ENCODE measurements at places on chromosomes 7 and 10. TPM values are rescaled to one million over a fixed set of nuclear protein-coding genes. Genes with fewer than 3 reads are reported as not detected.

- DNase-seq = no peak
Observed at GRCh38 chr7:38550836-38551235, 80.3 kb downstream of the AMPH start.

GRCh38 chr7:83159731-83160130 lies 3.0 kb downstream of the PCLO start:
- DNase-seq = no peak

DNA sequence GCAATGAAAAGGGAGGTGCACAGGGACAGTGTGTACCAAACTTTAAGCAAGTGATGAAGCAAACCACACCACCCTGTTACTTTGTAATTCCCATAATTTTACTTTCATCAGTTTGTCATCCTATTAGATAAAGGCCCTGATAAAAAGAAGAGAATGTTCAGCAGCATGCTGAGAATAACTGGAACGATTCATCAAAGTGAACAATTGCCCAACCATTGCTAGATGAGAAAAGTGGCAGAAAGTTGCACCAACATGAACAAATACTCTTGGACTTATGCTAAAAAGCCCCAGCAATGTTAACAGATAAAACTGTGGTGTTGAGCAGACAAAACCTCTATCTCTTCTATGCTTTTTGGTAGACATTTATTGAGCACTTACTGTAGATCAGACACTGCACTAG lies 75.5 kb upstream of the PCGF5 start:
- DNase-seq = no peak

The COL13A1 gene
- polyA plus RNA-seq = 8.7 TPM

- DNase-seq = no peak
Observed at GRCh38 chr7:1007901-1008300, 24.9 kb downstream of the CYP2W1 start.

GRCh38 chr7:104980841-104981671 lies 32.9 kb upstream of the KMT2E start:
- no peak for DNase-seq

- no peak for DNase-seq
Observed at GRCh38 chr7:35356495-35356894, 102.6 kb upstream of the TBX20 start.

- DNase-seq = no peak
Observed at GRCh38 chr10:53052521-53053164, 280.1 kb upstream of the MBL2 start.

GRCh38 chr10:69352569-69353264 lies 64.0 kb downstream of the TACR2 start:
- no peak for DNase-seq

- no peak for DNase-seq
Observed at GRCh38 chr7:128842674-128843641, 12.8 kb downstream of the FLNC start.

- DNase-seq = peak; percentile 43
Observed at GRCh38 chr10:61904733-61905725, 3.5 kb downstream of the ARID5B start.

Data from forelimb muscle (tissue), 1 donor.